ENCODE measurements at places on chromosomes 11 and 22.

DNA sequence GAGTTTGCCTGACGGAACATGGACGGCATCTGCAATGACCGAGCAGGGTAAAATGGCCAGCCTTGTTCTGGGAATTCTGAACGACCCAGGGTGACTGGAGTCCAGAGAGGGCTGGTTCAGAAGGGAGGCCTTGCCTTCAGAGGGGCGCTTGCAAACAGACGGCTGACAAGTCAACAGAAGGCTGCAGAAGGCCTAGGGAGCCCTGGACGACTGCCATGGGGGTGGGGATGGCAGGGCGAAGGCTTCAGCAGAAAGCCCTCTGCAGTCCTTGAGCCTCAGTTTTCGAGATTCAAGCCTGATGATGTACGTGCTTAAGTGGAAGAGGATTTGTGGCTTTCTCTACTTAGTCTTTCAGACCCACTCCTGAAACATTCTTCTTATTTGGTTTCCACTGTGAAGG lies 117.1 kb upstream of the TBCEL start:
- DNase-seq = no peak

DNA sequence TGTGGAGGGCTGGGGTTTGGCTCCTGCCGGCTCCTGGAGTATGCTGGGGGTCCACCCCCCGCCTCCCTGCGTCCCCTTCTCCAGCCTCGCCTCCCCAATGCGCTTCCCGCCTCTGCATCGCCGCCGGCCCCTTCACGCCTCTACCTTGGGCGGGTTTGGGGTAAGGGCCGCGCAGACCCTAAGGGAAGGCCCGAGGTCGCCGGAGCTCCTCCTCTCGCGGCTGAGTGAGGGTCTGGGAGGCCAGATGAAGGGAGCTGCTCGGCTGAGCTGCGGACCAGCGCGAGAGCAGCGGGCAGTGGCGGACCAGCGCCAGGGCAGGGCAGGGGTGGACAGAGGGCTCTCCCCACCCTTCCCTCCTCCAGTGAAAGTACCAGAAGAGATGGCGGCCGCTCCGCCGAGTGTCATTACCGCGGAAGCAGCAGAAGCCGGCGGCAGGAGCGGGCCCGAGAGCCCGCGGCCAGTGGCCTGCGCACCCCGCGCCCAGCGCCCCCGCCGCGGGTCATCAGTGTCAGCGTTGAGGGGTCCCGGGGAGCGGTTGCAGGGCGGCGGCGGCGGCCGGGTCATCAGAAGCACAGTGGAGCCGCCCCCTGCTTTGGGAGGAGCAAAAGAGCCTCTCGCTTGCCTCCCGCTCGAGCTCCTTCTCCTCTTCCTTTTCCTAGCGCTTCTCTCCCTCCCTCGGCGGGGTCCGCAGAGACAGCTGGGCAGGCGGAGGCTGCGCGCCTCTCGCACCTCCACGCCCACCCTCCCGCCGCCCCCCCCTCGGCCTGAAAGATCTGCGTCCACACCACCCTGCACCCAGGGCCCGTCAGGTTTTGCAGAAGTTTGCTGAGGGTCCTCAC lies 255.6 kb upstream of the CADM1 start:
- no peak for DNase-seq

- no peak for DNase-seq
Measured at GRCh38 chr11:32425761-32426160, 9.6 kb downstream of the WT1 start.

- no peak for DNase-seq
Measured at GRCh38 chr11:103995896-103996295, 40.5 kb upstream of the DDI1 start.

DNA sequence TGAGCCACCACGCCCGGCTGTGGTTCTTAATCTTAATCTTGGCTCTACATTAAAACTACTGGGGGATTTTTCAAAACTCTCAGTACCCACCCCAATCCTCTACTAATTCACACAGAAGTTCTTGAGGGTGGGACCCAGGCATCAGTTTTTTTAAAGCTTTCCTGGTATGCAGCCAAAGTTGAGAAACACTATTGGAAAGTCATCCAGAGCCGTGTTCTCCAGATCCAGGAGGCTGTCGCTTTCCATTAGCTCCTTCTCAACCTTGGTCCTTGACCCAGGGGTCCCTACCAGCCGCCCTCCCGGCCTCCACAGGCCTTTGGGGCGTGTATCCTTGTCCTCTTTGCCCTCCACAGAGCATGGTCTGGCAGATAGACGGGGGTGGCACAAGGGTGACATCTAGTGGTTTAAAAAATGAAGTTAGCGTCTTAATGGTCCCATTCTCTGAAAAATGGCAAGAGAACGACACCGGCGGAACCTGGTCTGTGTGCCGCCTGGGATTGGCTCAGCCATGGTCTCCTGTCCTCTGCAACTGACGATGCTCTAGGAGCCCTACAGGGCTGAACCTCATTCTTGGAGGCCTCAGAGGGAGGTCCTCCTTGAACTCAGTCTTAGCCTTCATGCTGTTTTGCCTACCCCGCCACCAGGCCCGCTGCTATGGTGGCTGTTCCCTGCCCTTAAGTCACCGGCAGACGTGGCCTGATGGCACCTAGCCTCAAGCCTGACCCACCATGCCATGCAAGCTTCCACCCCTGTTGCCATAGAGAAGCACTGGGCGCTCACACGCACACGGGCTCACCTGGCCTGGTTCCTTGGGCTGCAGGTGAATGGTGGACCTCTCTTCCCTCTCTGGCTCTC lies 152.0 kb upstream of the SYN3 start:
- peak; percentile 55 for DNase-seq

- no peak for DNase-seq
Measured at GRCh38 chr11:66880496-66881450, 23.9 kb downstream of the LRFN4 start.

DNA sequence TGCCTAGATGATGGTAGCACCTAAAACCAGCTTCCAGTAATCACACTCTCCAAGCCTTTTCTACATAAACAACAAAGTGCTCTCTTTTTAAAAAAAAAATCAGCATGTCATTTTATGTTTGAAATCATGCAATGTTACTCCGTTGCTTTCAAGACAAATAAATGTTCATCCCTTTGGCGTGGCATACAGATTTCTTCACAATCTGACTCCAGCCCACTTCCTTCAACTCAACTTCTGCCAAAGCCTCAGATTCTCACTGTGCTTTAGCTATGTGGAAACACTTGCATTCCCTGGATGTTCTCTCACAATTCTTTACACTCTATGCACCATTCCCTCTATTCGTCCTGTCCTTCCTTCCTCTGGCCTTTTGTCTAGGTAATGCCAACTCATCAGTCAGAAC lies 206.3 kb upstream of the BLID start:
- no peak for DNase-seq

GRCh38 chr22:29717789-29718188 lies 2.0 kb upstream of the CABP7 start:
- no peak for DNase-seq

DNA sequence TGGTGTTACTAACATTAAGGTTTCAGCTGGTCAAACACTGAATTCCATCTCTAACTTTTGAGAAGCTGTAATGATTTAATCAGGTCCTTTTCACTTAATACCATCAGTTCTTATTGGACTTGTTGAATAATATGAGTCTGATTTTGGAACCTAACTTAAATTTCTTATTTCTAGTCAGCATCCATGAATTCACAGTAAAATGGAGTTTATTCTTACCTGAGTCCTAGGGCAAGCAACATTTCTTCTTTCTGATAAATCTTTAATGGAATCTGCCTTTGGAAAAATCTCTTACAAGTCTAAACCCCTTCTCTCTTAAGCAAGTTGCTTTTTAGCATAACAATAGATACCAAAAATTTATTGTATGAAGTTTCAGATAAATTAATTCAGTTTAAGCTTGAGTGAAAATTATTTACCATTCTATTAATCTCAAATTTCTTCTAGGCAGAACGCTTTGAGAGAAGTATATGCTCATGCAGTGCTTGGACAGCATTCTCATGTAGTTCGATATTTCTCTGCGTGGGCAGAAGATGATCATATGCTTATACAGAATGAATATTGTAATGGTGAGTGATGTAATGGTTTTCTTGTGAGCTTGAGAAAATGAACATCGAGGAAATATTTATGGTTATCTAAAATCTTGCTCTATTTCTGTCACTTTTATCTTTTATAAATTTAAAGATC lies 3.4 kb downstream of the WEE1 start:
- DNase-seq = no peak

DNA sequence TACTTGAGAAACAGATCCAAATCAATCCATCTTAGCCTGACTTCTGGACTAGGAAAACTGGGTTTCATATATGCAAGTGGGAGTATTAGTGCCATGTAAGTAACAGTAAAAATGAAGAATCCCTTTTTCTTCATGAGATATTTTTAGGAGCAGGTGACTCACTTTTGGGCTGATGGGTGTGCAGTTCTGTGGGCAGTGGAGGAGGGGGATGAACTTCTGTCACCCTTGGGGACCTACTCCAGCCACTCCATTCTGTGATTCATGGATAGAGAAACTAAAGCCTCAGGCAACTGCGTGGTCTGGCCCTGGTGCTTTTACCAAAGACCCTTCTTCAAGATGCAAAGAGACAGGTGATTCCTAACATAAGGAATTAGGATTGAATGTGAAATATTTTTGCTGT lies 208.6 kb upstream of the NARS2 start:
- DNase-seq = no peak

- DNase-seq = no peak
Measured at GRCh38 chr11:117613521-117613920, 183.5 kb downstream of the DSCAML1 start.

GRCh38 chr11:85694385-85694980 lies 8.5 kb upstream of the CCDC89 start:
- no peak for DNase-seq

- no peak for DNase-seq
Measured at GRCh38 chr11:121391914-121392313, 60.2 kb upstream of the SORL1 start.

- no peak for DNase-seq
Measured at GRCh38 chr11:129247135-129247534, 55.0 kb upstream of the ARHGAP32 start.

DNA sequence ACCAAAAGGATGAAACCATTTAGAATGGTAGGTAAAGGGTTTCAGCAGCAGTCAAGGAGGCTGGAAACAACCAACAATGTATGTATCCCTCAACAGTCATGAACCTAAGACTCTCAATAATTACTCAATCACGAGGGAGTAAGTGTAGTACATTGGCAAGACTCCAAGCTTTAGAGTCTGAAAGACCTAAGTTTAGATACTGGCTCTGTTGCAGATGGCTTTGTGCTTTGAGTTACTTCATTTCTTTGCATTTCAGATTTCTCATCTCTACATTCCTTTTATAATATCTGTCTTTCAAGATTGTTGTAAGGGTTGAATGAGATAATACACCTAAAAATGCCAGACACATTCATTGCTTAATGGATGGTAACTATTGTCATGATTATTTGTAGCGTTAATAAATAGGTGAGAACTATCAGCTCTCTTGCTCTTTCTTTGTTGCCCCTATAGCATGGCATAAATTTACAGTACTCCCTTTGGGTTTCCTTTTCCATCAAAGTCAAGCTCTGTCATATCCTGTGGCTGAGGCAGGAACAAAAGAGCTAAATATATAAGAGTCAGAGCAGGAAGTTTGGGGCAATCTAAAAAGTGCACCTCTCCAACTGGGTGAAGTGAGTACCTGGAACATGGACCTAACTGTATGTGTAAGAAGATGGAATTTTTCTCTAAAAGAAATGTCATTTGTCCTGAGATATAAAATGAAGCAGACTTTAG lies 228.2 kb upstream of the ZC3H12C start:
- DNase-seq = no peak
